Purkinje cell (primary cell): ENCODE measurements at places on chromosomes 3 and 15. TPM values are rescaled to one million over a fixed set of nuclear protein-coding genes. Genes with fewer than 3 reads are reported as not detected.

Gene C2CD4B
- 0.29 TPM in 1 of 2 replicates, not detected in the other for polyA plus RNA-seq

Gene COL8A1
- polyA plus RNA-seq = 4.9 and 9.1 TPM in 2 replicates

Gene MUC13
- not detected in 2 replicates for polyA plus RNA-seq

Gene TTLL13
- 0.31 and 0.79 TPM in 2 replicates for polyA plus RNA-seq

Gene ATP2B2
- 357 and 433 TPM in 2 replicates for polyA plus RNA-seq

Gene PAK6
- 1.1 TPM in 1 of 2 replicates, not detected in the other for polyA plus RNA-seq

Gene IGDCC3
- not detected in 2 replicates for polyA plus RNA-seq

Gene FGF7
- polyA plus RNA-seq = 0.94 and 2.0 TPM in 2 replicates

Gene SERINC4
- polyA plus RNA-seq = not detected in 2 replicates

Gene GUCA1C
- not detected in 2 replicates for polyA plus RNA-seq

Gene GPR62
- 0.53 TPM in 1 of 2 replicates, not detected in the other for polyA plus RNA-seq

Gene OR5K2
- polyA plus RNA-seq = not detected in 2 replicates

Gene NUP210
- polyA plus RNA-seq = 0.90 and 4.2 TPM in 2 replicates

Gene ZNF860
- not detected in 2 replicates for polyA plus RNA-seq

Gene SEMA3B
- 0.27 and 0.28 TPM in 2 replicates for polyA plus RNA-seq

Gene MKRN3
- 6.7 and 14.7 TPM in 2 replicates for polyA plus RNA-seq

Gene ZSCAN2
- polyA plus RNA-seq = 0.90 and 2.1 TPM in 2 replicates

Gene PIERCE2
- 30.2 and 33.0 TPM in 2 replicates for polyA plus RNA-seq

Gene CRABP1
- 2.5 TPM in 1 of 2 replicates, not detected in the other for polyA plus RNA-seq

Gene ATP13A4
- 1.9 TPM in 2 replicates for polyA plus RNA-seq

Gene IQCH
- polyA plus RNA-seq = 1.8 and 5.2 TPM in 2 replicates

Gene TUSC7
- polyA plus RNA-seq = 5.7 TPM in 1 of 2 replicates, not detected in the other

Gene FOXB1
- polyA plus RNA-seq = not detected in 2 replicates

Gene EFCC1
- not detected in 2 replicates for polyA plus RNA-seq

Gene ZNF662
- 3.3 and 6.5 TPM in 2 replicates for polyA plus RNA-seq

Gene RLBP1
- not detected in 2 replicates for polyA plus RNA-seq

Gene NR1D2
- polyA plus RNA-seq = 28.4 and 34.6 TPM in 2 replicates

Gene LRRIQ4
- not detected in 2 replicates for polyA plus RNA-seq

Gene GLDN
- 14.9 and 18.5 TPM in 2 replicates for polyA plus RNA-seq

Gene EXOG
- polyA plus RNA-seq = 11.1 and 16.2 TPM in 2 replicates

Gene SOX14
- polyA plus RNA-seq = not detected in 2 replicates

Gene ADGRG7
- not detected in 2 replicates for polyA plus RNA-seq

Gene ITIH1
- not detected in 2 replicates for polyA plus RNA-seq

Gene ZNF80
- 0.31 TPM in 1 of 2 replicates, not detected in the other for polyA plus RNA-seq

Gene IL17RD
- polyA plus RNA-seq = 0.56 and 0.63 TPM in 2 replicates

Gene GRAMD1C
- polyA plus RNA-seq = 2.7 and 20.1 TPM in 2 replicates

Gene LOXL1
- polyA plus RNA-seq = 2.2 TPM in 1 of 2 replicates, not detected in the other

Gene P3H2
- polyA plus RNA-seq = 0.29 and 2.3 TPM in 2 replicates

Gene UNC13C
- polyA plus RNA-seq = 3.1 and 5.0 TPM in 2 replicates

Gene THAP10
- polyA plus RNA-seq = 10.6 and 16.7 TPM in 2 replicates

Gene ARPP19
- polyA plus RNA-seq = 341 and 650 TPM in 2 replicates

Gene NOX5
- 0.05 TPM in 1 of 2 replicates, not detected in the other for polyA plus RNA-seq

Gene GOLGA6B
- not detected in 2 replicates for polyA plus RNA-seq

Gene DNAH12
- 0.77 TPM in 1 of 2 replicates, not detected in the other for polyA plus RNA-seq

Gene BTLA
- polyA plus RNA-seq = not detected in 2 replicates

Gene SLC12A1
- polyA plus RNA-seq = 3.5 and 6.7 TPM in 2 replicates

Gene CEMIP
- 0.24 and 2.6 TPM in 2 replicates for polyA plus RNA-seq

Gene RASSF1
- polyA plus RNA-seq = 2.4 and 3.2 TPM in 2 replicates

Gene SPINK8
- polyA plus RNA-seq = not detected in 2 replicates

Gene CD96
- polyA plus RNA-seq = not detected in 2 replicates

Gene PRTG
- polyA plus RNA-seq = 1.3 and 1.7 TPM in 2 replicates

Gene TMEM207
- not detected in 2 replicates for polyA plus RNA-seq

Gene TRPM1
- polyA plus RNA-seq = 0.39 TPM in 1 of 2 replicates, not detected in the other
